ENCODE measurements at places on chromosomes 1 and 21.

DNA sequence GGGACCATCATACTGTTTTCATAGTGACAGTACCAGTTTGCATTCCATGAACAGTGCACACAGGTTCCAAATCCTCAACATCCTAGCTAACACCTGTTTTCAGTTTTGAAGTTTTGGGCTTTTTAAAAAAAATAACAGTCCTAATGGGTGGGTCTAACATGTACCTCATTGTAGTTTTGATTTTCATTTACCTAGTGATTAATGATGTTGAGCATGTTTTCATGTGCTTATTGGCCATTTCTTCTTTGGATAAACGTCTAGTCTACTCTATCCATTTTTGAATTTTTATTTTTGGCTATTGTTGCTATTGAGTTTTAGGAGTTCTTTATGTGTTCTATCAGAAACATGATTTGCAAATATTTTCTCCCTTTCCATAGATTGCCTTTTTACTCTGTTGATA, 3.4 kb downstream of the GBP6 start:
- no peak for DNase-seq

- no peak for DNase-seq
These were observed 22.8 kb upstream of the LBR start for GRCh38 chr1:225450491-225451191.

DNA sequence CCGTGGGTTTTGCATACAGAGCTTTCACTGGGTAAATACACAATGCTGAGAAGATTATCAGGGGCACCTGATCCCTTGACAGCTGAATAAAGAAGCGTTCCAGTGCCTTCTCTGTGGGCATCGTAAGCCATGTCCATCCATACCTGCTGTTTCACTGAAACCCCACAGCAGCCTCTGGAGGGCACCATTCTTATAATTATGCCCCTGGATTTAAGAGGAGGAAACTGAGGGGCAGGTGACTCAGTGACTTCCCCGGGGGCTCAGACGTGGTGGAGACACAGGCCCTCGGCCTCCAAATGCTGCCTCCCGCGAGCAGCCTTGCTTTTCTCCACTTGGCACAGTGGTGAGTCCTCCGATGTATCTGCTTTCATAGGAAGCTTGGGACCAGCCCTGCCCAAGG, 56.7 kb downstream of the B3GALT5 start:
- no peak for DNase-seq

- DNase-seq: no peak
These were observed 160.2 kb upstream of the IRF2BP2 start for GRCh38 chr1:234769986-234770795.

DNA sequence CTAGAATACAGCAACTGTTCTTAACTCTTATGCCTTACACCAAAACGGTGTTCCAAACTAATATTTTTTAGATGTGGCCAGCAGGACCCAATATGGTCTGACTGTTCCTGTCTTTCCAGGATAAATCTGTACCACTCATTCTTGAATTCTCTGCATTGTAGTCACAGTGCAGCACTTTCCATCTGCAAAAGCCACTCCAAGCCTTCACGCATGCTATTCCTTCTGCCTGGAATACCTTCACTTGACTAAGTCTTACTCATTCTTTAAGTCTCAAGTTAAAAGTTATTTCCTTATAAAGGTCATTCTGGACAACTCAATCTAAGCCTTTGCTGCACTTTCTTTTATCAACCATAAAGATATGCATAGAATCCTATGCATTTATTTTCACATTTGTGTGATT, 1194.5 kb downstream of the PLA2G4A start:
- no peak for DNase-seq

GRCh38 chr21:39065917-39066316, 117.3 kb downstream of the PSMG1 start:
- no peak for DNase-seq

DNA sequence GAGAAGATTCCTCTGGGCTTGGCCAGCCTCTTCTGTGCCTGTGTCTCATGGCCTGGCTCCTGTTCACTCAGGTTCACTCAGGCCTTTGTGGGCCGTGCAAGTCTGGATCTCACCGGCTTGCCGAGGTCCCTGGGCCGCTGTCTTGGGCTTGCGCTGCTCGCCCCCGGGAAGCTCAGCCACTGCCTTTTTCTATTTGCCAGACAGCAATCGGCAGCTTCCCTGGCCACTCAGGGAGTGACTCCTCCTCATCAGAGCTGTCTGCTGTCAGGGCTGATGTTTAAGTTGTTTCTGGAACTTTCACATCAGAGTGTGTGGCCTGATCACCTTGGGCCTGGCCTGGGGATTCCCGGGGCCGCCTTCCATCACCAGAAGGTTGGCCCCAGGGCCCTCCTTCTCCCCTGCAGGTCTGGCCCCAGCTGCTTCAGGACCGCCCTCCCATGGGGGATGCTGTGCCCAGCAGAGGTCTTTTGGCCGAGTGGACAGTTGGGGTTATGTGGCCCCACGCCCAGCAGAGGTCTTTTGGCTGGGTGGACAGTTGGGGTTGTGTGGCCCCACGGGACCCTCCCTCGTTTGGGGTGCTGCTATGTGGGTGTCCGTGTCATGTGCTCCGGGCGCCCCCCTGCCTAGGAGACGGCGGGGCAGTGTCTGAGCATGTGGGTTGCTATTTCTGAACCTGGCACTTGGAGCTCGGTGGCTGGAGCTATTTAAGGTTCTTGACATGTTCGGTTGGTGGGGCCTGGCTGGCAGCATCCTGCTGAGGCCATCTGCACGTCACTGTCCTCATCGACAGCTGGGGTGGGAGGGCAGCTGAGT, 12.5 kb downstream of the SLX9 start:
- no peak for DNase-seq

DNA sequence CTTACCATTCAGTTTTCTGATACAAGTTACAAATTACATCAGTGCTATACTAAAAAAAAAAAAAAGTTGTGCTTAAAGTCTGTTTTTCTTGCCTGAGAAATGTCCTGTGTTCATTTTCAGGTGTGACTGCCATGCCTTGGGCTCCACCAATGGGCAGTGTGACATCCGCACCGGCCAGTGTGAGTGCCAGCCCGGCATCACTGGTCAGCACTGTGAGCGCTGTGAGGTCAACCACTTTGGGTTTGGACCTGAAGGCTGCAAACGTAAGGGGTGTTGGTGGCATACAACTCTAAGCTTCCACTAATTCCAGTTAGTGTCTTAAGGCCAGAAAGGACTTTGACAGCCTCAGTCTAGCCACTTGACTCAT, 60.1 kb upstream of the LAMC2 start:
- no peak for DNase-seq

DNA sequence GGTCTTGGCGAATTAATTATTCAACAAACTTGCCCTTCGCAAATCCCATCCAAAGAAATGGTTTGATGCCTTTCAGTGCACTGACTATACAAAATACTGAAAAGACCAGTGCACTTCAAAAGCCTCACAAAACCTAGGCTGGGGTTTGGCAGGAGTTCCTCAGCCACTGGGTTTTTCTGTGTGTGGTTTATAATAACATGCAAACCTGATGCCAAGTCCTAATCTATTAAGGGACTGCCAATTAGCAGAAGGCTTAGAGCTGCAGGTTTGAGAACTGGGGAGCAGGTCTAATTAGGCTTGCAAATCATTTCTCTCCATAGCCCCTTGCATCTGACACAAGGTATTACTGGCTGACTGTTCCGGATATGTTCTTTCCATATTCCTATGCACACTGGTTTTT, 27.7 kb downstream of the PLPP3 start:
- DNase-seq: peak; percentile 81

GRCh38 chr1:230101556-230101955, 34.5 kb downstream of the GALNT2 start:
- DNase-seq: no peak

DNA sequence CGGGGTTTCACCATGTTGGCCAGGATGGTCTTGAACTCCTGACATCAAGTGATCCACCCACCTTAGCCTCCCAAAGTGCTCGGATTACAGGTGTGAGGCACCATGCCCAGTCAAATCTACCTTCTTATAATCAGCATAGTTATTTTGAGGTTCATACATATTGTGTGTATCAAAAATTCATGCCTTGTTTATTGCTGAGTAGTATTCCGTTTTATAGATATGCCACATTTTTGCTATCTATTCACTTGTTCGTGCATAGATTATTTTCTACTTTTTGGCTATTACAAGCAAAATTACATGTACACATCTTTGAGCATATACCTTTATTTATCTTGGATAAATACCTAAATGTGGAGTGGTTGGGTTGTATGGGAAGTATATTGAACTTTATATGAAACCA, 344.9 kb downstream of the CAMTA1 start:
- no peak for DNase-seq

DNA sequence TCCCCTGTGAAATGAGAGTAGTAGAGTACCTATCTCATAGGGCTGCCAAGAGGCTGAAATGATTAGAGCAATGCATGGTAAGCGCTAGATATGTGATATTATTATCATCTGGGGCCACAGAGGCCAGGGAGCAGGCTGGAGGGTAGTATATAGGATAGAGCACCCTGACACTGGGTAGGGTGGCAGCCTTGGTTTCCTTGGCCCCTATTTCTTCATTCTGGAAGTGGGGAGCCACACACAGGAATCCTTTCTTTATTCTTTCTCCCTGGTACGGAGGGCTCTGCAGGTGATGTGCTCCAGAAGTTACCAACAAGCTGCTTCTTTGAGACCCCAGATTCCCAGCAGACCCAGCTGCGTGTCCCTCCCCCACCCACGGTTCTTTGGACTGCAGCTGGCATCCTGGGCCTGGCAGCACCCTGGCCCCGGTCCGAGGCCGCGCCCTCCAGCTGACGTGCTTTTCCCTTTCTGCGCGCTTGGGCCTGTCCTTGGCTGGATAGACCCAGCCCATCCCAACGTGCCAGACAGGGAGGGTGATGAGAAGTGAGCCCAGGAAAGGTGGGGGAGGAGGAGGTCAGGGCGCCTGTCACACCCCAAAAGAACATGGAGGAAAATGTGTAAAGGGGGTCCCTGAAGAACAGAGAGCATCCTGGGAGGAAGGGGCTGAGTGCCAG, 18.2 kb downstream of the INAVA start:
- no peak for DNase-seq

DNA sequence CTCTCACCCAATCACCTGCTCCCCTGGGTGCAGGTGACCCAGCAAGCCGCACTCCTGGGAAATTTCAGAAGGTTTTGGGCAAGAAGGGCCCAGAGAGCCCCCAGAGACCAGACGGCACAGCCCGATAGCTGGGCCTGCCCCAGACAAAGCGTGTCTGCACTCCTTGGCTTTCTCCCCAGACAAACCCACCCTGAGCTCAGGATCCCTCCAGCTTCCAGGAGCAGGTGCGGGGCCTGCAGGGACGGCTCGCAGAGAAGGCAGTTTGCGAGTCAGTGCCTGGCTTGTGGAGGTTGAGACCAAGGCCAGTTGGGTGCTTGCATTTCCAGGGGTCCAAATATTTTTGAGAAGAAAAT, 6.7 kb downstream of the PDE9A start:
- DNase-seq: no peak

DNA sequence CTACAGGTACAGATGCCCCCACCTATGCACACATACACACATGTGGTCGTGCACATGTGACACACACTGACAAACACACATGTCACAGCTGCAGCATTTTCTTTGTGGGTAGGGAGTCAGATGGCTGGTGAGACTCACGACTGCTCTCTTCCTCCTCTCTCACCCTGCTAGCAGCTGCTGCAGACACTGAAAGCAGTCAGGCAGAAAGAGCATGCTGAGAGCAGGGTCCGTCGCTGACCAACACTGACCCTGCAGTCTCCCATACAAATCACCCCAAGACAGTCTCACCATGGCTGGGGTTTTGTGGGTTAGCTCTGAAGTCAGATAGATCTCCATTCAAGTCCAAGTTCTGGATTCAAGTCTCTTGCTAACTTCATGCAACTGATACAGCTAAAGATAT, 188.3 kb downstream of the ASTN1 start:
- DNase-seq: no peak

- DNase-seq: no peak
These were observed 1.1 kb downstream of the MRPS6 start for GRCh38 chr21:34074283-34075090.

GRCh38 chr1:15918962-15919715, 56.8 kb downstream of the ZBTB17 start:
- no peak for DNase-seq

DNA sequence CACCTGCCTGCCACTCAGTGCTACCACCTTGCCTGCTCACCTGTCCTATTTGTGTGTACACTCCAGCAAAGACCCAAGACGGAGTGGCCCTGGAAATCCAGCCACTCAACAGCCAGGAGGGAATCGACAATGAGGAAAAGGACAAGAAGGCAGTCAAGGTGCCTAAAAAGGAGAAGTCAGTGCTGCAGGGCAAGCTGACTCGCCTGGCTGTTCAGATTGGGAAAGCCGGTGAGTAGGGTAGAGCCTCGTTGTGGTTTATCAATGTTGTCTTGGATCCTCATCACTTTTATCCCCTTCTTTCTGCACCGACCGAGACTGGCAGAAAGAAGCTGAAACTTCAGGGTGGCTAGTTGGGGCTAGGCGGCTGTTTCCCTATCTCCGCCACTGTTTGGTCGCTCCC, 61.4 kb upstream of the LAX1 start:
- DNase-seq: no peak

- no peak for DNase-seq
These were observed 1.4 kb upstream of the SHISA4 start for GRCh38 chr1:201887116-201887866.

Data from DMS79 (cell line).